AG09309 (cell line): ENCODE measurements at places on chromosomes 4 and X.

GRCh38 chr4:184355111-184355604 lies 119.2 kb downstream of the IRF2 start:
- DNase-seq: no peak

- DNase-seq: no peak
Measured at GRCh38 chr4:120796271-120796670, 126.3 kb downstream of the PRDM5 start.

GRCh38 chr4:52192001-52192400 lies 140.9 kb downstream of the SPATA18 start:
- DNase-seq: no peak

- DNase-seq: peak; percentile 71
Measured at GRCh38 chrX:45322382-45322781, 121.7 kb upstream of the DIPK2B start.

DNA sequence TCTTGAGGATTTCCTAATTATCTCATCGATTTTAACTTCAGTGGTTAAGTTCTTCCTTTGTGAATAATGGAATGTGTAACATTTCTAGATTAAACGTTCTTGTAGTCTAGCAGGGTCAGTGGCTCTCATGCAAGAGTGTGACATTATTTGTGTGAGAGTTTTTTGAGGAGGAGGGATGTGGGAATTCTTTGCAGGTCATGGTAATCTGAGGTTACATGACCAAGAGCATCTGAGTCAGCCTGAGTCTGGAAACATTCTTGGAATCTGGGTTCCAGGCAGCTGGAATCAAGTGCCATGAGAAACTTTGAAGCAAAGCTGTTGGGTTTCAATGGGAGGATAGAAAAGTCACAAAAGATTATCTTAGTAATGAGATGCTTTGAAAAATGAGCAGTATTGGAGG lies 49.5 kb downstream of the GK start:
- DNase-seq: peak; percentile 40

DNA sequence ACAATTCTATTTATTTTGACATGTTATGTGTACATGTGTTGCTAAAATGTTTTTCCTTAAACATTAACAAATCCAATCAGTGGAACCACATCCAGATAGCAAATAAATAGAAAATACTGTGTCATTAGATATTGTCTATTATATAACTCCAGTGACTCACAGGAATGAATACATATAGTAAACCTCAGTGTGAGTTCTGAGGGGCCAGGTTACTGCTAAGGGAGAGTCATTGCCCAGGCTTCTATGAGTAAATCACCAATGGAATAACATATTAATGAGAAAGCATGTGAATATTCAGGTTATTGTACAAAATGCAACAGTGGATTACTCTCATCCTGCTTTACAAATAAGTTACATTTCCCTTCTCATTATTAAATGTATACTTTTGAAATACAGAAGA lies 27.2 kb downstream of the TACR3 start:
- DNase-seq: no peak

DNA sequence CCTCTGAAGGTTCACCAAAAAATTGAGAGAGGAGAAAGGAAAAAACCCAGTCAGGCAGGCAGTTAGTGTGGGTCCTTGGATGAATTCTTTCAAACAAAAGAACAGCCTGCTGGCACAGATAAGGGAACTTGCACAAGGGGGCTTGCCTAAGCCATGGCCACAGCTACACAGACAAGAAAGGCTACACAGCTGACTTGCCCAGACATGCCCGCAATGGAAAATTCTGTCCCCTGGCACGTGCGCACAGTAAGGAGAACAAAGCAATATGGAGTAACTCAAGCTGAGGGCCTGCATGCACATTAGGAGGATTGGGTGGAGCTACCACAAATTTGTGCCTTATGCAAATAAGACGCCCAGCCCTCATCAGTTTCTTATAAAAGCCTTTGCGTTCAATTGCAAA lies 512.5 kb upstream of the HTR2C start:
- DNase-seq: no peak

GRCh38 chr4:21769404-21770147 lies 179.0 kb downstream of the KCNIP4 start:
- peak; percentile 78 for DNase-seq

DNA sequence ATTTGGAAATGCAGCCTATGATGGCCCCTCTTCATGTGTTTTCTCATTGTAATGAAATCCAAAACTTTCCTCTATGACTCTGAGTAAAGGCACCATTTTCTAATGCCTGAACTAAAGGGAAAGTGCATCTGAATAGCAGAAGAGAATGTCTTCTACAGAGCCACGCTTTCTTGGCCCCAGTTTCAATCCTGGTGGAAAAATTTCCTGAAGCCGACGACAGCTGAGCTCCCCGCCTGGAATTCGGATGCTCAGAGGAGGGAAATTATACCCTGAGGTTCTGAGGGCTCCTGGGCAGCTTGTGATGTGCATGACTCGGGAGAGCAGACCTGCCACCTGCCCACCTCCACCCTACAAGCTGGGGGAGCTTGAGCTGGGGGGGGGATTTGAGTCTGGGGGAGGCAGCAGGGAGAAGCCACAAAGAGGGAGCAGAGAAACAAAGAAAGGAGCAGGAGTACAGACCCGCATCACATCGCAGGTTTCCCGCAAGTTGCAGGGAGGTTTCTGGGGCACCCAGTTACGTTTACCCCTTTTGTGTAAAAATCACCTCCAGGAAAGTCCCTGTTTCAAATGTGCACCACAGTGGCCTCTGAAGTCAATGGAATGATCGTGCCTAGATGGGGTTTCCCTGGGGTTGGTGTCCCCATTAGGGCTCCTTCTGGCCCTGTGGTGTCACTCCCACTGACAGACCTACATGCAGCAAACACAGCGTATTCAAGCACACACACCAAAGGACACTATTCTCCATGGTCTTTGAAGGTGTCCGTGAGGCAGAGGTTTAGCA lies 145.6 kb upstream of the RBPJ start:
- DNase-seq: no peak

GRCh38 chrX:29941287-29941686 lies 274.1 kb upstream of the MAGEB2 start:
- no peak for DNase-seq

GRCh38 chr4:42309361-42310260 lies 87.7 kb upstream of the SHISA3 start:
- no peak for DNase-seq

- DNase-seq: no peak
Measured at GRCh38 chr4:142959173-142959572, 113.1 kb upstream of the INPP4B start.

- no peak for DNase-seq
Measured at GRCh38 chr4:97851115-97851514, 292.2 kb downstream of the STPG2 start.
